Fibroblast of mammary gland (primary cell): ENCODE measurements at places on chromosomes 6 and 20.
A peak's percentile ranks its signal among the peaks of the same experiment; 100 is the strongest.

GRCh38 chr20:52746190-52746589 is 226.0 kb upstream of the TSHZ2 start:
- DNase-seq, result no peak

DNA sequence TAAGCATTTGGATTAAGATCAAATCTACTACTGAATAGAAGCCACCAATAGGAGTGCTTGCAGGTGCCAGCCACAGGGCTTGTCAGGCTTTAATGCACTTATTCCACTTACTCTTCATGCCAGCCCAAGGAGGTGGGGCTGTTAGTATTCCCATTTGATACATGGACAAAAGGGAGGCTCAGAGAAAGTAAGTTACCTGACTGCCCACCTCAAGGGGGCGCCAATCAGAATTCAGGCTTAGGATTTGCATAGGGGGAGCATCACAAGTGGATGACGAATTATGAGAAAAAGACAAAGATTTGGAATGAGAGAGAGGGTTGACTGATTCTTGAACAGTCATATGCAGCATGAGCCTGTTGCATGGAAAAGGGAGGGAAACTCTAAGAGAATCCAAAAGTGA is 188.4 kb upstream of the TSHZ2 start:
- peak; percentile 33 for DNase-seq

DNA sequence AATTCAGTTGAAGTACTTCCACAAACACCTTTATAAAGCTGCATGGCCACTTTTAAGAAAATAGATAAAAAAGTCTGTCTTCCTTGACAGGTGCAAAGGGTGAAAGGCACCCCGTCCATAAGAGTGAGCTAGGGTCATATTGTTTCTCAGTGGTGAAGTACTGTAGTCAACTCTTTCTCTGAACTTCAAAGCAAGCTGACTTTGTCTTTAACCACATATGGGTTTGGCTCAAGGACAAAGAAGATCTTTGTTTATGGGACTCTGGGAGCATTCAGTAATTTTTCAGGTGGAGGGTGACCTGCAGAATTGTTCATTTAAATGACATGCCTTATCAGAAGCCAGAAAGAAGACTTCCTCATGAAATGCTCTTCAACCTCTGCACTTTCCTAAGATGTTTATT is 49.3 kb upstream of the KLHL31 start:
- DNase-seq, result no peak

GRCh38 chr6:167824591-167825331 is 1.9 kb upstream of the AFDN start:
- DNase-seq, result peak; percentile 51

- peak; percentile 59 for DNase-seq
Observed at GRCh38 chr20:13458860-13459451, 179.8 kb downstream of the TASP1 start.

GRCh38 chr20:34791289-34792020 is 34.0 kb downstream of the NCOA6 start:
- DNase-seq, result peak; percentile 38

- no peak for DNase-seq
Observed at GRCh38 chr20:3188823-3189413, 15.6 kb downstream of the DDRGK1 start.

DNA sequence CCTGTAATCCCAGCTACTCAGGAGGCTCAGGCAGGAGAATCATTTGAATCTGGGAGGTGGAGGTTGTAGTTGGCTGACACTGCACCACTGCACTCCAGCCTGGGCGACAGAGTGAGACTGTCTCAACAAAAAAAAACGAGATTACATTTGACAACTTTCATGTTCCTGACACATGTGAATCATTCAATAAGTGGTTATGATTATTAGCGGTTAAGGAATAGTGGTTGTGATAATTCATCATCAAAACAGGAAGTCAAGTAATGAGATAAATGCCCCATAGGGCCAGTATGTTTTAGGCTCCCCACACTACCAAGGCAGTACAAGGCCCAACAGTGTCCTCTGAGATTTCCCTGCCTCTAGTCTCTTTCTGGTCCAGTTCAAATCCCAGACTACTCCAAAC is 2.5 kb downstream of the HDDC2 start:
- no peak for DNase-seq

DNA sequence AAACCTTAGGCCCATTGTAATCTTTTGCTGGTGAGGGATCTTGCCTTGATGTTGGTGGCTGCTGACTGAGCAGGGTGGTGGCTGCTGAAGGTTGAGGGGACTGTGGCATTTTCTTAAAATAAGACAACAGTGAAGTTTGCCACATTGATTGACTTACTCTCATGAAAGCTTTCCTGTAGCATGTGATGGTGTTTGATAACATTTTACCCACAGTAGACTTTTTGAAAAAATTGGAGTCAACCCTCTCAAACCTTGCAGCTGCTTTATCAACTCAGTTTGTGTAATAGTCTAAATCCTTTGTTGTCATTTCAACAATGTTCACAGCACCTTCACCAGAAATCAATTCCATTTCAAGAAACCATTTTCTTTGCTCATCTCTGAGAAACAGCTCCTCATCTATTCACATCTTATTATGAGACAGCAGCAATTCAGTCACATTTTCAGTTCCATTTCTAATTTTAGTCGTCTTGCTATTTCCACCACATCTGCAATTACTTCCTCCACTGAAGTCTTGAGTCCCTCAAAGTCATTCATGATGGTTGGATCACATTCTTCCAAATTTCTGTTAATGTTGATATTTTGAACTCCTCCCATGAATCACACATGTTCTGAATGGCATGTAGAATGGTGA is 37.2 kb downstream of the CST9L start:
- DNase-seq, result no peak

- DNase-seq, result peak; percentile 80
Observed at GRCh38 chr6:16344756-16345155, 106.4 kb downstream of the GMPR start.
